Bronchial epithelial cell (primary cell): ENCODE measurements at places on chromosomes 5 and 9. TPM values are rescaled to one million over a fixed set of nuclear protein-coding genes. Genes with fewer than 3 reads are reported as not detected.

CARD6 gene
- total RNA-seq: 6.1 and 7.8 TPM in 2 replicates

PCDHB15 gene
- total RNA-seq: under 0.01 and 0.51 TPM in 2 replicates

CEMIP2 gene
- 37.6 and 58.8 TPM in 2 replicates for total RNA-seq

SVEP1 gene
- 0.26 and 1.3 TPM in 2 replicates for total RNA-seq

ZNG1E gene
- total RNA-seq: 36.1 and 46.7 TPM in 2 replicates

NAIP gene
- total RNA-seq: 0.26 and 0.64 TPM in 2 replicates

IFNK gene
- not detected in 2 replicates for total RNA-seq

RMRP gene
- 15,881 and 37,648 TPM in 2 replicates for total RNA-seq

CCDC180 gene
- total RNA-seq: under 0.01 and 0.13 TPM in 2 replicates

NRG2 gene
- total RNA-seq: under 0.01 TPM in 2 replicates

SNCB gene
- total RNA-seq: not detected in 2 replicates

LCN9 gene
- not detected in 2 replicates for total RNA-seq

ROPN1L gene
- 0.13 TPM in 1 of 2 replicates, not detected in the other for total RNA-seq

TXNDC8 gene
- total RNA-seq: not detected in 2 replicates

LRRC19 gene
- not detected in 2 replicates for total RNA-seq

MED7 gene
- 7.9 and 8.2 TPM in 2 replicates for total RNA-seq

IFNA13 gene
- not detected in 2 replicates for total RNA-seq

PCDHGA3 gene
- total RNA-seq: under 0.01 and 0.13 TPM in 2 replicates

SUSD3 gene
- total RNA-seq: 0.26 TPM in 1 of 2 replicates, not detected in the other

FAM200C gene
- 1.1 and 3.2 TPM in 2 replicates for total RNA-seq

SOX30 gene
- total RNA-seq: under 0.01 TPM in 1 of 2 replicates, not detected in the other

SLC22A4 gene
- total RNA-seq: 0.13 and 0.26 TPM in 2 replicates

SLC28A3 gene
- total RNA-seq: 0.53 and 15.0 TPM in 2 replicates

TMEM161B gene
- 17.4 and 17.9 TPM in 2 replicates for total RNA-seq

C5 gene
- total RNA-seq: 0.64 and 1.3 TPM in 2 replicates

C1QTNF3 gene
- total RNA-seq: 0.26 TPM in 2 replicates

LCNL1 gene
- not detected in 2 replicates for total RNA-seq

NMUR2 gene
- not detected in 2 replicates for total RNA-seq

STING1 gene
- total RNA-seq: 2.8 and 2.9 TPM in 2 replicates

SOHLH1 gene
- not detected in 2 replicates for total RNA-seq

NLN gene
- total RNA-seq: 20.0 and 40.3 TPM in 2 replicates

LHX6 gene
- 0.13 and 0.26 TPM in 2 replicates for total RNA-seq

NPM1 gene
- 1,055 and 2,049 TPM in 2 replicates for total RNA-seq

TMC1 gene
- 1.0 TPM in 1 of 2 replicates, not detected in the other for total RNA-seq

DBH gene
- not detected in 2 replicates for total RNA-seq

LCN15 gene
- not detected in 2 replicates for total RNA-seq

RASEF gene
- 9.2 and 14.2 TPM in 2 replicates for total RNA-seq

RNF183 gene
- 0.26 and 0.38 TPM in 2 replicates for total RNA-seq

EDIL3 gene
- total RNA-seq: 0.26 and 1.1 TPM in 2 replicates

RPS23 gene
- 3,055 and 5,354 TPM in 2 replicates for total RNA-seq

PRRC1 gene
- 43.7 and 47.0 TPM in 2 replicates for total RNA-seq

NPDC1 gene
- total RNA-seq: 5.5 and 10.5 TPM in 2 replicates

EMB gene
- 40.0 and 40.8 TPM in 2 replicates for total RNA-seq

FOXD4L4 gene
- total RNA-seq: under 0.01 and 0.26 TPM in 2 replicates

ADAMTSL1 gene
- total RNA-seq: 0.13 and 1.6 TPM in 2 replicates

NIM1K gene
- total RNA-seq: 0.38 TPM in 1 of 2 replicates, not detected in the other

OR2S2 gene
- total RNA-seq: not detected in 2 replicates

GFPT2 gene
- total RNA-seq: 0.26 and 0.53 TPM in 2 replicates

ARL14EPL gene
- not detected in 2 replicates for total RNA-seq

PTCD2 gene
- 3.4 and 3.6 TPM in 2 replicates for total RNA-seq

PIK3R1 gene
- 12.7 and 15.5 TPM in 2 replicates for total RNA-seq

CKMT2 gene
- not detected in 2 replicates for total RNA-seq

IL5 gene
- total RNA-seq: not detected in 2 replicates

COL23A1 gene
- total RNA-seq: 0.13 and 0.26 TPM in 2 replicates

NEURL1B gene
- total RNA-seq: 4.7 and 6.4 TPM in 2 replicates

C5orf58 gene
- total RNA-seq: not detected in 2 replicates

SMIM32 gene
- not detected in 2 replicates for total RNA-seq

INSL4 gene
- 0.26 TPM in 1 of 2 replicates, not detected in the other for total RNA-seq

GPR150 gene
- 0.26 TPM in 2 replicates for total RNA-seq
